Effector CD8-positive, alpha-beta T cell (primary cell): ENCODE measurements at places on chromosomes 7 and 10.

- no peak for DNase-seq
Measured at GRCh38 chr10:59949608-59950007, 43.3 kb upstream of the CCDC6 start.

DNA sequence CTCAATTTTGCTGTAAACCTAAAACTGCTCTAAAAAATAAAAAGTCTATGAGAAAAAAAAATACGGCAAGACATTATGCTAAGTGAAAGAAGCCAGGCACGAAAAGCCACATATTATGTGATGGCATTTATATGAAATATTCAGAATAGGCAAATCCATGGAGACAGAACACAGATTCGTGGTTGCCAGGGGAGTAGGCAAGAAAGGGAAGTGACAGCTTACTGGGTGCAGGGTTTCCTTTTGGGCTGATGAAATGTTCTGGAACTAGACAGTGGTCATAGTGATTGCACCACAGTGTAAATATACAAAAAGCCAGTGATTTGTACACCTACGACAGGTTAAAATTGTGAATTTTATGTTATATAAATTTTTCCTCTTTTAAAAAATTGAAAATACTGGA is 41.3 kb upstream of the GLI3 start:
- DNase-seq: no peak

GRCh38 chr10:133021116-133021962 is 66.4 kb upstream of the ADGRA1 start:
- no peak for DNase-seq

- DNase-seq: no peak
Measured at GRCh38 chr7:40859965-40860543, 725.2 kb downstream of the SUGCT start.

- DNase-seq: no peak
Measured at GRCh38 chr7:21345361-21345760, 82.5 kb upstream of the SP4 start.

- DNase-seq: no peak
Measured at GRCh38 chr7:158498443-158499081, 89.1 kb downstream of the PTPRN2 start.

DNA sequence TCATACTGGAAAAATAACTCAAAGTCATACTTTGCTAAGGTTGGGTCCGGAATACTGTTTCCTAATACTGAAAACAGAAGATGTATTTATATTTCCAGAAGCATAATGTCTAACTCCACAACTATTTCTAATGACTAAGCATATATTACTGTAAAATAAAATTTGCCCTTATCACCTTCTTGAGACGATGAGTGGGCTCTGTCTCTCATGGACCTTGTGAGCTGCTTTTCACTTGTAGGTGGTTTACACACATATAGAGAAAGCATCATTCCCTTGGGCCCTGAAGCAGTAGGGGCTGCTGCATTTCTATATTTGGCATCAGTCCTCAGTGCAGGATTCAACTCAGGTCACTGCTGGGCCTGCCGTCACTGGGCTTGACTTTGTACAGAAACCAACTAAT is 10.7 kb upstream of the FAM13C start:
- no peak for DNase-seq

- DNase-seq: no peak
Measured at GRCh38 chr7:30562498-30562897, 32.2 kb upstream of the GARS1 start.

DNA sequence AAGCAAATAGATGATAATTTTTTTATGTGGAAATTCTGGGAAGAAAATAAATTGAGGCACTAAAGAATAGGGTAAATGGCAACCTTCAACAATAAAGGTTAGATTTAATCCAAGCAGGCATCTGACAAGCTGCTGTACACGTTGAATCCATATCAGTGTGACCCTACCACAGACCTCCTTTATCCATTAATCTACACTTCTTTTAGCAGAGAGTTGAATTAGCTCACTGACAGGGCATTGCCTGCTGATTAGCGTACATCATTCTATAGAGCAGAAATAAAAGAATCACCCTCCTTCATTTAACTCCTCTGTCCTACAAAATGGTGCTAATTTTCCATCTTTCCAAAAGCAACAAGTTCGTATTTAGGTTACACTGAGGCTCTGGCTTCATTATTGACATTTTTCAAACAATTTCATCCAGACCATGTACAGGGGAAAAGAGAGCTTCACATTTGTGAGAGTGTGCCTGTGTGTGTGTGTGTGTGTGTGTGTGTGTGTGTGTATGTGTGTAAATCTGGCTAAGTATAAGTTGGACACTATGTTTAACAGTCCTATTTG is 356.0 kb downstream of the TFEC start:
- no peak for DNase-seq

- DNase-seq: no peak
Measured at GRCh38 chr7:124723012-124723411, 42.6 kb downstream of the GPR37 start.

GRCh38 chr10:50931948-50932431 is 46.6 kb upstream of the A1CF start:
- no peak for DNase-seq

DNA sequence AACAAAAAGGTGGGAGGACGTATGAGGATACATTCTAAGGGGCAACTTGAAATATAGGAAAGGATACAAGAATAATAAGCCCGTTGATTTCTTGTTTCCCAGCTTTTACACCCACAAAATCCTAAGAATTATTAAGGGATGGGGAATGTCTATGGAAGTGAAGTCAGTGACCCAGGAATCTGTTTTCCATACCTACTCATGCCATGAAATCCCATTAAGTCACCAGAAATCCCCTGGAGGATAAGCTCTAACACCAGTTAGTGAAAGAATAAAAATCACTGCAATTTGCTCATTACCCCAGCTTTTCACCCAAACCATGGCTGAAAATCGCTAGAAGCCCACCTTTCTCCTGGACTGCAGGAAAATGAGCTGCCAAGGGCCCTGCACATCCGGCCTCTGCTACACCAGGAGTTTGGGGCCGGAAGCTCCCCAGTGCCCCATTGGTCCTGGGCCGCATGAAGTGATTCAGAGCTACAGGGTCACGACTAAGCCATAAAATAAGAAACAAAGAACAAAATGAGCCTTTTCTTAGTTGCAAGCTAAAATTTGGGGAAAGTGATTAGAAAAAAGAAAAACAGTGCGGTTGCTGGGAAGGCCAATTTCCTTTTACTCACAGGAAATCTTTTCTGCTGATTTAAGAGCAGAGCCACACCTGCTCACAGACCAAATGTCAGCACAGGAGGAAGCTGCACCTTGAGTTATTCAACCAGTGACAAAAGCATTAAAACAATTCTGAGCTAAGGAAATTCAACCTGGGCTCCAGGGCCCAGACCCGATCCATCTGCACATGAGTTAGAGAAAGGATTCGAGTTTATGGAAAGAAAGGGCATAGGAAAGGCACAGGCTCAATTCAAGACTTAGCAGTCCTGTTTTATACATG is 40.3 kb downstream of the HIPK2 start:
- no peak for DNase-seq

DNA sequence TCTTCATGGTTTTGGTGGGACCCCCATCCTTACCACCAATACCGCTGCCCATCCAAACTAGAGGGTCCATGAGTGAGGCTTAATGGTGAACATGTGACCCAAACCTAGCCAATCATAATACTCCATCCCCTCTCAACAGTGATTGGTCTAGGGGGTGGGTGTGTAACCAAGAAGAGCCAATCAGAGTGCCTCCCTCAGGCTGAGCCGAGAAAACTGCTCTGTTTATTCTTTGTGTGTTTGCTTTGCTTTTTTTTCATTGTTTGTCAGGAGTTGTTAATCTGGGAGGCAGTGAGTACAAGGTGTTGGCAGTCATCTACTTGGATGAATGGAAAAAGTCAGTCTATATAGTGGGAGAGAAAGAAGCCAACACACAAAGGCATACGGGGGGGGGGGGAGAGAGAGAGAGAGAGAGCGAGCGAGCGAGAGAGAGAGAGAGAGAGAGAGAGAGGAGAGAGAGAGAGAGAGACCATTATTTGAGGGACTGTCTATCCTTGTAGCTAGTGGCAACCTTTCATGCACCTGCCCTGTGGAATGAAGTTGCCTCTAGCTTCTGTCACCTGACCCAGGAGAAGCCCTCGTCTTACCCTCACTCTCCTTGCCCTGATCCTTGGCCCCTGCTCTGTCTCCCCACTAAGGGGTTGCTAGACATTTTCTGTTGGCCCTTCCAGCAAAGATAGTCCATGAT is 441.7 kb downstream of the TYW1 start:
- no peak for DNase-seq

- no peak for DNase-seq
Measured at GRCh38 chr7:110356438-110356837, 734.5 kb upstream of the LRRN3 start.

DNA sequence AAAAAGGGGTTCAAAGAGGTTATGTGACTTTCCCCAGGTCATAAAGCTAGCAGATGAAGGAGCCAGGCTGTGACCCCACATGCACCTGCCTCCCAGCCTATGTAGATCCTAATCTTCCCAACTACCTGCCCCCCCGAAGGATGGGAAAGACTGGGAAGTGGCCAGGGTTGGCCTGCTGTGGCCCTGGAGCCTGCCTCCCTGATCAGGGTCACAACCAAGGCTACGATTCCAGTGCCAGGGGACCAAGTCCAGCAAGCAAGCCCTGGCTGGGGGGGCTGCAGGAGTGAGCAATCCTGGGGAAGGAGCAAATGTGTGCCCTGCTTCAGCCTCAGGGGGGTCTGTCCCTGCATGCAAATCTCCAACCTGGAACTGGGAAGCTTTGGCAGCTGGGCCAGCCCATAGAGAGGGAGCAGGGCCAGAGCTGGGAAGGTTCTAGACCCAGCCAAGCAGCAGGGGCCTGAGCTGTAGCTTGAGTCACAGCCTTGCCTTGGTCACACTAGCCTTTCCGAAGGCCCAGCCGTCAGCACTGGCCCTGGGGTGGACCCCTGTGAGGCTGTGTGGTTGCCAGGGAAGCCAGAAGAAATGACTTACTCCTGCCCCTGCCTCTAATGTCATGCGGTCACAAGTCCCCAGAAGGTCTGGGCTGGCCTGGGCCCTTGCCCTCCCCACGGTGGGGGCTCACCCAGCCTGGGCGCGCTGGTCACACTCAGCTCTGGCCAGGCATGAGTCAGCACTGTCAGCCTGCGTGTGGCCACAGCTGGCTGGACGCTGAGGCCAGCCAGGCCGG is 96.4 kb upstream of the ZMIZ1 start:
- DNase-seq: no peak

GRCh38 chr10:72445851-72446250 is 91.1 kb upstream of the DNAJB12 start:
- DNase-seq: no peak

GRCh38 chr10:132455441-132455971 is 58.5 kb downstream of the PWWP2B start:
- DNase-seq: no peak

DNA sequence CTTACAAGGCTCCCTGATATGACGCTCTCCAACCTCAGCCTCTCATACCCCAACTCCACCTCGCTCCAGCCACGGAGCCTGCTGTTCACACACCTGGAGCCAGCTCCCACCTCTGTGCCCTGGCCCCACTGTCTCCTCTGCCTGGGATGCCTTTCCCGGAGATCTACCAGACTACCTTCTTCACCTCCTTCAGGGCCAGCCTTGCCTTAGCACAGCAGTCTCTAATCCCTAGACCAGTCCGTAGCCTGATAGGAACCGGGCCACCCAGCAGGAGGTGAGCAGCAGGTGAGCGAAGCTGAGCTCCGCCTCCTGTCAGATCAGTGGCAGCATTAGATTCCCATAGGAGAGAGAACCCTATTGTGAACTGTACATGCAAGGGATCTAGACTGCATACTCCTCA is 23.2 kb upstream of the SMURF1 start:
- no peak for DNase-seq

DNA sequence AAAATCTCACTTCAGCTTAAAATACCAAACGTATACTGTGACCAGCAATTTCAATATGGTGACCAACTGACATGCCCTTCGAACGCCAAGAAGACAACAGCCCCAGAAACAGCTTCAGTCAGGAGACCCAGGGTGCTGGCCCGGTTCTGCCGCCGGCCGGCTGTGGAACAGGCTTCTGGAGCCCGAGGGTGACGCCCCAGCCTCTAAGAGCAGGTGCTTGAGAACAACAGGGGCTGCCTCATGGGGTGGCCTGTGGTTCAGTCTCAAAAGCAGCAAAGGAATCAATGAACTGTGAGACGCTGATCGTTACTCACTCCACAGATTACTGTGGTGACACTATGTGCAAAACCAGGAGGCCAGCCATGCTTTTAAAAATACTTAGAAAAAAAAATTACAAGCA is 17.3 kb downstream of the GPER1 start:
- DNase-seq: no peak

- no peak for DNase-seq
Measured at GRCh38 chr7:99828811-99829210, 998 bp downstream of the CYP3A43 start.

DNA sequence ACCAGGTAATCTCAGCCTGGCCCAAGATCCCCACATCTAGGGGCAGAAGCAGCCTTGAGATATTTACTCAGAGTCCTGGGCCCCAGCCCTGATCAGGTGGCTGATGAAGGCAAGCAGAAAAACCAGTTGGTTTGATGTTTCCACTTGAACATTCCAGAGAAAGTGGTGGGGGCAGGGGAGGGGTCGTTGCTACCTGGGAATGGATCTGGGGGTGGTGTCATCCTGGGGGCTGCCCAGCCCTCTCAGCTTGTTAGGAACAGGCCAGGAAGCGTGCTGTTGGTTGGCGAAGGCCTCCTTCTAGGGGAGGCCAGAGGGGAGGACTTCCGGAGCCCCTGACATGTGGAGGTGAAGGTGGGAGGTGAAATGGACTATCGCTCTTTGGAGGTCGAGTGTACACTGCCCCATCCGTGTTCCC is 3.7 kb upstream of the ABHD11 start:
- DNase-seq: no peak

DNA sequence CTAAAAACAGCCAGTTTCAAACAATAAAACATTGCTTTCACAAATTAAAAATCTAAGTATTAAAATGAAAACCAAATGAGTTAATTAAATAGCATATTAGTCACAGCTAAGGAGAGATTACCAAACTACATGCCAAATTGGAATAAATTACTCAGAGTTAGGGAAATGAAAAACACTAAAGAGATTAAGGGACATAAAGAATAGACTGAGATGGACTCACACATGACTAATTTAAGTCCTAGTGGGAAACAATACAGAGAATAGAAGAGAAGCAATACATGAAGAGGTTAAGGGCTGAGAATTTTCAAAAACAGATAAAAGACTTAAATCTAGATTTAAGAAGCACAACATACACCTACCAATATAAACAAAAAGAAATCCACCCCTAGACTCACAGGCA is 110.6 kb downstream of the ZFAND4 start:
- DNase-seq: no peak

DNA sequence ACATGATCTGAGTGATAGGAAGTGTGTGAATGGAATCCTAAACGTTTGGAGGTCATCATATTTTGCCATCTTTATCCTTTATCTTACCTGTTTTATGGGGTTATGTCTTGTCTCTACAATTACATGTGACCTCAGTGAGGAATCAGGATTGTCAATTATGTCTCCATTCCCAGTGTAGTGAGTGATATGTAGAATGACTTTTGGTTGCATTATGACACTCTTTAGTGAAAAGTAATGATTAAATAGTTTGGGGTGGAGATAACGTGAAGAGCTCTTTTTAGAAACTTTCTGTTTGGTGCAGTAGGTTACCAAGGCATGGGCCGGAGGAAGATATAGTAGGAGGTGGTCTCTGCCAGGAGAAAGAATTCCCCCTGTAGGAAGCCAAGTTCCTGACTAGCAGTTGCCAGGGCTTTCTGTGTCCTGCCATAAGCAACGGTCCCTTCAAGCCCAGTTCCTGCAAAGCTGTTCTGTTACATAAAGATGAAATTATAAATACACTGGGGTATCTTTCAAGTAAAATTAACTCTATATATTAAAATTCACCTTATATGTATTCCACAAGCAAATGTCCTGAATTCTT is 228.2 kb downstream of the NSUN6 start:
- no peak for DNase-seq
